ENCODE measurements at places on chromosomes 6 and 20.

DNA sequence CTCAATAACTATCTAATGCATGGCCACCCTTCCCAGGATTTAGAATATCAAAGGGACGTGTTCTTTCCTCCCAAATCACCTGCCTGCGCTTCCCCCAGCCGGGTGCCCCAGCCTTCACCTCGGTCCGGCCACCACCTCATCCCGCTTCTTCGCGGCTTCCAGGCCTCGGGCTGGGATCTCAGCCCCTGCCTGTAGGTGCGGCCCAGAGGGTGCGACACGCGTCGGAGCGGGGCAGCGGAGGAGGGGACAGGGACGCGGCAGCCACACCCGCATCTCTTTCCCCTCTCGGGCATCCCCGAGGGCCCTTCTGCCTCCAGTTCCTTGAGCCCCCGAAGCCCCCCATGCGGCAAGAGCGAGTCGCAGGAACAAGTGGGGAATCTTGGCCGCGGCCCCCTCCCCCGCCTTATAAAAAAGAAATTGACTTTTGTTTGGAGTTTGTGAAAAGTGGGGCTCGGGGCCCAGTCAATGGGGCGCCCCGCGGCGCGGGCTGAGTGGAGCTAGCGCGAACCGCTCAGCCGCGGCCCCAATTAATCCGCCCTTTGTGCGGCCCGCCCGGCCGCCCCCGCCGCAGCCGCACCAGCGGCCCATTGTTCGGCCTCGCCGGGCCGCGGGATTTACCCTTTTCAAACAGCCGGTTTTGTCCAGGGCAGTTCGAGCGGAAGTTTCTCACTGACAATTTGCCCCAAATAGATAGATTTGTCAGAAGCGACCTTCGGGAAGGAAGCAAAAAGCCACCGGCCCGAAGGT is 8.4 kb upstream of the NR2E1 start:
- no peak for DNase-seq

- no peak for DNase-seq
Measured at GRCh38 chr20:63955281-63955826, 862 bp downstream of the UCKL1 start.

GRCh38 chr6:169838346-169839028 is 87.1 kb downstream of the ERMARD start:
- DNase-seq, result no peak

- DNase-seq, result no peak
Measured at GRCh38 chr6:4972438-4972837, 31.4 kb downstream of the RPP40 start.

GRCh38 chr6:133833949-133834359 is 55.0 kb upstream of the TCF21 start:
- DNase-seq, result no peak

Data from stimulated activated CD8-positive, alpha-beta memory T cell treated with anti-CD3 and anti-CD28 coated beads, Interleukin-7, amount 100 ng/mL, for 48 hours (primary cell).